CD4-positive, alpha-beta T cell treated with Interleukin-2 at 100 ng/mL for 4 hours (primary cell): ENCODE measurements at places on chromosomes 7 and 10.

GRCh38 chr10:65786279-65786678, 1139.6 kb upstream of the LRRTM3 start:
- no peak for DNase-seq

DNA sequence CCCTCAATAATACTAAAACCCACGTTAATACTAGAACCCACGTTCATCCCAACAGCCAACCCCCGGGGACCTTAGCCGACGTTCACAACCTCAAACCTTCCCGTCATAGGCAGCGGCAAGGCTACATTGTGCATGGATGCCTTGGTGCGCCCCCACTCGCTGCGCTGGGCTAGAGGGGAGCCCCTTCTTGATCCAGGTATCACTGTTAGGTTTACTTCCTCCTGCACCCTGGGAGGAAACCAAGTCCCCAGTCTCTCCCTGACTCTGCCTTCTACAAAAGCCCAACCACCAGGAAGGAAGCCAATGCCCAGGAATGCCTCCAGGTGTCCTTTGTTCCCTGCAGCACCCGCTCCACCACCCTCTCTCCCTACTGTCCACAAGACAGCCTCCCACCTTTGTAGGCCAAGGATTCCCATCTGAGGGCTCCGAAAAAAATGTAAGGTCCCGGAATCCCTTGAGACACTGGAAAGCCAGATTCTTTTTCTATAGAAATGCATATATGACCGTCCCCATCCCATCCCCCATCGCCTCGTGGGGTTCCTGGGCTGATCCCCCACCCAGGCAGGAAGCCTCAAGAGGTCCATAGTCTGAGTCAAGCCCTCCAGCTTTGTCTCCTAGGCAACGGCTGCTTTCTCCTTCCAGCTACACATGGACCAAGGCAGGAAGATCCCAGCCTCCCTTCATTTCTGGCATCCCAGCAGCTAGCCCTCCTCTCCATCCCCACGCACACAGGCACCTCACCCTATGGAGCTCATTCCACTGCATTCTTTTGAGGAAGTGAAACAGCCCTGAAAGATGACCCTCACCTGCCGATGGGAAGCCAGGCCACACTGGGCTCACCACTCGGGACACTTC, 25.2 kb downstream of the CTBP2 start:
- DNase-seq, result no peak

DNA sequence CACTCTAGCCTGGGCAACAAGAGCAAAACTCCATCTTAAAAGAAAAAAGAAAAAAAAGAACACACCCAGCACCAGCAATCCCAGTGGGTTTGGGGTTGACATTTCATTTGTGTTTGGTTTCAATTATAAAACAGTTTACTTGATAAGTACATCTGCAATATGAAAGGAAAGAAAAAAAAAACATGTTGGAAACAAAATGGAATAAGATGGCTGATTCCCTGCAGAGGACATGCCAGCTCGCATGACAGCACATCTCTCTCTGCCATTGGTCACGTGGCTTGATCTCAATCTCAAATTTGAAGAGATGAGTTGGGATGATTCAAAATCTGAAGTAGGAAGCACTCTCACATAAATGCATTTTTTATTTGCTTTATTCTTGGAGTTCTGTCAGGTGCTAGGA, 28.0 kb downstream of the MYOF start:
- no peak for DNase-seq

GRCh38 chr7:66741-67140, 125.6 kb upstream of the FAM20C start:
- no peak for DNase-seq

DNA sequence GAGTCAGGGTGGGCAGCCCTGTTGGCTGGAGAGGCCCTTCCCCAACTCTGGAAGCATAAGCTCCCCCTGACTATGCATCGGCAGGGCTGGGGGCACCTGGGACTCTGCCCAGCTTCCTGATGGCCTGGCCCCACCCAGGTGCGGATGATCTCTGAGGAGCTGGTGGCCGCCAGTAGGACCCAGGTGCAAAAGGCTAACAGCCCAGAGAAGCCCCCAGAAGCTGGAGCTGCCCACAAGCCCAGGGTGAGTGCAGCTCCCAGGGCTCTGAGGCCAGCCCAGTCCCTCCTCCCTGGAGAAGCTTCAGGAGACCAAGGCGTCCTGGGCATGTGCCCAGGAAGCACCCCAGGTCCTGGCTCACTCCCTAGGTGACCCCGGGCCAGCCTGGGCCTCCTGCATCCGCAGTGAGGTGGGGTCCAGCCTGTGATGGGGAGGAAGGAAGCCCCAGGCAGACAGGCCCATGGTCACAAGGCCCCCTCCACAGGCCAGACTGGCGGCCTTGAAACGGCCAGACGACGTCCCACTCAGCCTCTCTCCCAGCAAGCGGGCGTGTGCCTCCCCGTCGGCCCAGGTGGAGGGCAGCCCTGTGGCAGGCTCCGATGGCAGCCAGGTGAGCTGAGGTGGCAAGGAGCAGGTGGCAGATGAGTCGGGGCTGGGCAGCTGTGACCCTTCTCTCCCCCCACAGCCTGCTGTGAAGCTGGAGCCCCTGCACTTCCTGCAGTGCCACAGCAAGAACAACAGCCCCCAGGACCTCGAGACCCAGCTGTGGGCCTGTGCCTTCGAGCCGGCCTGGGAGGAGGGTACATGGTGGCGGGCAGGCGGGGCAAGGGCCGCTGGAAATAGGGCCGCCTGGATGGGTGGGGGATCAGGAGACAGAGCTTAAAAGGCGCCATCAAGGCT, 3.0 kb downstream of the LRWD1 start:
- no peak for DNase-seq

GRCh38 chr7:143216151-143216550, 5.7 kb upstream of the TAS2R40 start:
- DNase-seq, result no peak
